SIG-M5 (cell line): ENCODE measurements at places on chromosomes 1 and 21.

DNA sequence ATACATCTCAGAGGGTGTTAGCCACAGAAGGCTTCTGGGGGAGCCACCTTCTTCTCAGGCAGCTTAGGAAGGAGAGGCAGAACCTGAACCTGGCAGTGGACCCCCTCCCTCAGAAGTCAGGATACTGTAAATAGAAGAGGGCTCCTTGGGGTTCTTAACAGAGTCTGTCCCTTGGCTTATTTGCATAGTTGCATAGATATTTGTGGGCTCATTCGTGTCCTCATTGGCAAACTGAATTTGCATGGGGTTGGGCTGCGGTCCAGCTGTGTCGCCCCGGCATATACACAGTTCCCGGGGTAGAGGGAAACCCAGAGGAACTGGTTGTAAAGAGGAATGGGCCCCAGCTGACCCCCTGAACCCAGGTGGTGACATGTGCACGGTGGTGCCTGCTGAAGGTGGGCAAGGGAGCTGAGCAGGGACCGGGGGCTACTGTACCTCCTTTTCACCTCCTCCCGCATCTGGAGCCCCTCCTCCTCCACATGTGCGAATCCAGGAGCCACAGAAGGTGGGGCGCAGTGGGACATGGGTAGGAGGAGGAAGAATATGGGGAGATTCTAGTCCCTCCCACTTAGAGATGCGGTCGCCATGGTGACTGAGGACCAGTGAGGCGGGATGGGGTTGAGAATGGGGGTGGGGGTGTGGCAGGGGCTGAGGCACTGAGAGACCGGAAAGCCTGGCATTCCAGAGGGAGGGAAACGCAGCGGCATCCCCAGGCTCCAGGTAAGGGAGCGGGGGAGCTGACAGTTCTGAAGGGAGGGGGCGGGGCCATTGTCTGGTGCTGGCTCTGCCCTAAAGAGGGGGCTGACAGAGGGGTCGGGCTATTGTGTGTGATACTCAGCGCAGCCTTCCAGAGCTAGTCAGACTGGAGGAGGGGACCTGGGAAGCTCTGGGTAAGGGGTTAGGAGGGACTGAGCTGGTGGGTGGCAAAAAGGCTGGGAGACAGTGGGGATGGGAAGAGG is 3.7 kb upstream of the SEMA4A start:
- DNase-seq, result no peak

DNA sequence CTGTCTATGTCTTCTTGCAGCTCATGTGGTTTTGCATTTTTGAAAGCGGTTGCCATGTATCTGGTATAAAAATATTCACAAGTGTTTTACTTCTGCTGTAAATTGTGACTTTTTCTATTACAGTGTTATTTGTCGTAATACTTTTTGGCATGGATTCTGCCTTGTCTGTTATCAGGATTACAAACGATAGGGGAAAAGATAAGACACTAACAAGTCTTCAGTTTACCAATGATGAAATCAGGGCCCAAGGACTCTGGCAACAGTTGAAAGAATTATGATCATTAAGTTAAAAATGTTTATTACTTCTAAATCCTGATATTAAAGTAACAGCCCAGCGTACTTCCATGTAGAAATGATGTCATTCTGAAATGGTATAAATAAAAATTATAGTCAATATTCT is 298.8 kb downstream of the KIF26B start:
- no peak for DNase-seq

DNA sequence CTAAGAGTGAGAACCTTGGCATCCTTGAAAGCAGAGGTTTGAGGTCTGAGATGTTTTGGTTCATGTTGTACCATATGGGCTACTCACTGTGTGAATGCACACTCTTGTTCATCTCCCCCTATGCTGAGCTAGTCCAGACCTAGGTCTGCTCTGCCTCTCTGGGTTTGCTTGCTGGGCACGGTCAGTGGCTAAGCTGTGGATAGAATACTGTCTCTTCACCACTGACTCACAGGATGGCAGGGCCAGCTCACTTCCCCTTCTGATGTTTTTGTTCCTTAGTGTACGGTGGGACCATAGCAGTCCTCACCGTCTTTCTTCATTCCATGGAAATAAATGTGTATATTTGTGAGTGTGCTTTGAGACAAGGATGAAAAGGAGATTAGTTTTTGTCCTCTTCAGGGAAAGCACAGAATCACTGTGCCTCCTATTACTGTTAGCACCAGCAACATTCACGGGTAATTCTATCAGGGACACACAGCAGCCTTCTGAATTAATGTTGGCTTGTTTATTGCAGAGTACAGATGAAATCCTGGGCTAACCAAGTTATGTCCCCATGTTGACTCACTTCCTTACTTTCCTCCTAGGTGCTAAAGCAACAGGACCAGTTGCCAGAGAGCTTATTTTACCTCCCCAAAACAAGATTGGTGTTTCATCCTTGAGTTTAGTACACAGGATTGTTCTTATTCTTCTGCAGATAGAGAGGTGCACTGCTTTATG is 56.9 kb upstream of the IVNS1ABP start:
- peak; percentile 39 for DNase-seq

GRCh38 chr1:156805766-156806511 is 10.7 kb downstream of the SH2D2A start:
- DNase-seq, result no peak

- no peak for DNase-seq
Observed at GRCh38 chr1:205965036-205965884, 22.0 kb upstream of the SLC26A9 start.

DNA sequence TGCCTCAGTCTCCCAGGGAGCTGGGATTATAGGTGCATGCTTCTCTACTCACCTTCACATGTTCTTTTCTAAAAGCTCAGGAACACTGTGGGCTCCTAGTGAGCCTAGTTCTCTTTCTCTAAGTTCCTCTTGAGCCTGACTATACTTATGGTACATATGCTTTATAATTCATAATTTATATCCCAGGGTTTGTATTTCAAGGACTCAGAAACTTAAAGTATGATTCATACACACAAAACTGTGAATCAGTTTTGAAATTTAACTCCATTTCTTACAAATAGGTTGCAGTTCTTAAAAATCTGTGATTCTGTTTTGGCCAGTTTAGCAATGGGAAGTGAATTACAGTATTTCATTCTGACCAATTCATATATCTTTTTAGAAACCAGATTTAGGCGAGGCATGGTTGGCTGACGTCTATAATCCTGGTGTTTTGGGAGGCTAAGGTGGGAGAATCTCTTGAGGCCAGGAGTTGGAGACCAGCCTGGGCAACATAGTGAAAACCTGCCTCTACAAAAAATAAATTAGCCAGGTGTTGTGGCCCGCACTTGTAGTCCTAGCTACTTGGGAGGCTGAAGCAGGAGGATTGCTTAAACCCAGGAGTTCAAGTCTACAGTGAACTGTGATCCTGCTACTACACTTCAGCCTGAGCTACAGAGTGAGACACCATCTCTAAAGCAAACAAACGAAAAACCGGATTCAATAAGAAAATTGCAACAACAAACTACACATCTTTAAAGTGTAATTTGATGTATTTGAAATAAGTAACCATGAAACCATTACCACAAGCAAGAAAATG is 15.6 kb downstream of the RASAL2 start:
- DNase-seq, result no peak

DNA sequence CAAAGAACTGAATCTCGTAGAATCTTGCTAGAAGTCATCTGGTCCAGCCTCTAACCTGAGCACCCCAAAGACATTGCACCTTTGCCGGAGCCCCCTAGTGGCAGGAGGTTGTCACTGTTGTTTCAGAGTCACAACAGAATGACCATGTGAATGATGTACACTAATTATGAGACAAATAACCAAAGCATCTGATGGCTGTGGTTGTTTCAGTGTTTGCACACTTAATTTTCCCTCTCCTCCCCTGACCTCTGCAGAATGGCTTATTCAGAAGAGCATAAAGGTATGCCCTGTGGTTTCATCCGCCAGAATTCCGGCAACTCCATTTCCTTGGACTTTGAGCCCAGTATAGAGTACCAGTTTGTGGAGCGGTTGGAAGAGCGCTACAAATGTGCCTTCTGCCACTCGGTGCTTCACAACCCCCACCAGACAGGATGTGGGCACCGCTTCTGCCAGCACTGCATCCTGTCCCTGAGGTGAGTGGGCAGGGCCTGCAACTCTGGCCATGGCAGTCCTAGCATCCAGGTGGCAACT is 26.4 kb downstream of the TRAF5 start:
- DNase-seq, result no peak

GRCh38 chr1:226134170-226135058 is 52.1 kb downstream of the ACBD3 start:
- DNase-seq, result no peak

DNA sequence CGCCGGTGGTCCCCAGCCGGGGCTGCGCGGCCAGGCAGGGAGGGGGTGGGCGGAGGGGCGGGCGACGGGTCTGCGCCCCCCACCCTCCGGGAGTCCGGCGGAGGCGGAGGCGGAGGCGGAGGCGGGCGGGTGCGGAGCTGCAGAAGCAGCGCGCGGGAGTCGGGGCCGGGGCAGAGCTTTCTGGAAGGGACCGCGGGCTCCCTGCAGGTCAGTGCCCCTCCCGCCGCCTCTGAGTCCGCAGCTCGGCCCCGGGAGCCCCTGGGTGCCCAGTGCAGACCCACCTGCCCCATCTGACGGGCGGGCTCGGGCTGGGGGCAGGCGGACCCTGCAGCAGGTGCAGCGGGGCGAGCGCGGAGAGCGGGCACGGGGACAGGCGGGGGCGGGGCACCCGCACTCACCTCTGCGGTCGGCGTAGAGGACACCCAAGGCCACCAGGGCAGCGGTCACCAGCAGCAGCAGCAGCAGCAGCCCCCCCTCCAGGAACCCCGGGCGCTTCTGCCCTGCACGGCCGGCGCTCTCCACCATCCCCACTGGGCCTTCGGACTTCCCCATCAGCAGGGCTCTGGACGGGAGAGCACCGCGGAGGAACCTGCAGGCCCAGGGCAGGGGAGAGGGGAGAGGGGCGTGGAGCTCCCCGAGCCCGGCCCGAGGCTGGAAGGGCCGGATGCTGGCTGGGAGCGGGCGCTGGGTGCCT is 3.7 kb downstream of the MMEL1 start:
- no peak for DNase-seq

DNA sequence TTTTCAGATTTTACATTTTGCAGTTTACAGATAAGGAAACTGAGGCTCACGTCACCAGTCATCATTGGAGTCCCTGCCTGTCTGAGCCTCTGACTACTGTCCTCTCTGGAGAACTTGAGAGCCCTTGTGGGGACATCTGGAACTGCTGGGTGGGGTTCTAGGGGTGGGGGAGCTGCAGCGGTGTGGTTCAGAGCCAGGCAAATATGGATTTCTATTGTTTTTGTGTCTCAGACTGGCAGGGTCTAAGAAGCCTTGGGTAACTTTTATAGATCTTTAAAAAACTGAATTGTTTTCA is 46.9 kb downstream of the IER5 start:
- no peak for DNase-seq

- no peak for DNase-seq
Observed at GRCh38 chr1:10724511-10724910, 71.9 kb downstream of the CASZ1 start.

DNA sequence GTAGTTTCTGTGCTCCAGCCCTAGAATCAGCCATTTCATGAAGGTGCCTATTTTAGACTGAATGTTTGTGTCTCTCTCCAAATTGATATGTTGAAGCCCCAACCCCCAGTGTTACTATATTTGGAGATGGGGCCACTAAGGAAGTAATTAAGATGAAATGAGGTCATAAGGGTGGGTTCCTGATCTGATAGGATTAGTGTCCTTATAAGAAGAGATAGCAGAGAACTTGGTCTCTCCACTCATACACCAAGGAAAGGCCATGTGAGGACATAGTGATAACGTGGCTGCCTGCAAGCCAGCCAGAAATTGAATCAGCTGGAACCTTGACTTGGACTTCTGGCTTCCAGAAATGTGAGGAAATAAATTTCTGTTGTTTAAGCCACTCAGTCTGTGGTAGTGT is 12.3 kb downstream of the RAVER2 start:
- DNase-seq, result no peak

GRCh38 chr1:24805534-24806301 is 60.5 kb downstream of the CLIC4 start:
- no peak for DNase-seq

DNA sequence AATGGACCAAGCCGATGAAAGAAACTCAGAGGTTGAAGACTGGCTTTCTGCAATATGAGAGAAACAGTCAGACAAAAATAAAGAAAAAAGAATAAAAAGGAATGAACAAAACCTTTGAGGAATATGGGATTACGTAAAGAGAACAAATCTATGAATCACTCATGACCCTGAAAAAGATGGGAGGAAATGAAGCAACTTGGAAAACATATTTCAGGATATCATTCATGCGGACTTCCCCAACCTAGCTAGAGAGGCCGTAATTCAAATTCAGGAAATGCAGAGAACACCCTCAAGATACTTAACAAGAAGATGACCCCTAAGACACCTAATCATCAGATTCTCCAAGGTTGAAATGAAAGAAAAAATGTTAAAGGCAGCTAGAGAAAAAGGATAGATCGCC is 705.3 kb upstream of the CHRM3 start:
- DNase-seq, result no peak

GRCh38 chr1:109623601-109624161 is 4.0 kb downstream of the AMPD2 start:
- no peak for DNase-seq

- DNase-seq, result no peak
Observed at GRCh38 chr1:201941420-201942128, 4.8 kb downstream of the LMOD1 start.

- no peak for DNase-seq
Observed at GRCh38 chr1:151530461-151530860, 9.6 kb upstream of the TUFT1 start.

- DNase-seq, result no peak
Observed at GRCh38 chr1:221310180-221310579, 430.9 kb downstream of the HLX start.

DNA sequence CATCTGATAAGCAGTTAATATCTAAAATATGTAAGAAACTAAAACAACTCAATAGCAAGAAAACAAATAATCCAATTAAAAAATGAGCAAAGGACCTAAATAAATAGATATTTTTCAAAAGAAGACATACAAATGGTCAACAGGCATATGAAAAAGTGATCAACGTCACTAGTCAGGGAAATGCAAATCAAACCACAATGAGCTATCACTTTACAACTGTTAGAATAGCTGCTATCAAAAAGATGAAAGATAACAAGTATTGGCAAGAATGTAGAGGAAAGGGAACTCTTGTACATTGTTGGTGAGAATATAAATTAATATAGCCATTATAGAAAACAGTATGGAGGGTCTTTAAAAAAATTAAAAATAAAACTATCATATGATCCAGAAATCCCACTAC is 40.7 kb upstream of the NEK7 start:
- DNase-seq, result no peak

GRCh38 chr1:8024329-8024728 is 1.8 kb downstream of the ERRFI1 start:
- no peak for DNase-seq

DNA sequence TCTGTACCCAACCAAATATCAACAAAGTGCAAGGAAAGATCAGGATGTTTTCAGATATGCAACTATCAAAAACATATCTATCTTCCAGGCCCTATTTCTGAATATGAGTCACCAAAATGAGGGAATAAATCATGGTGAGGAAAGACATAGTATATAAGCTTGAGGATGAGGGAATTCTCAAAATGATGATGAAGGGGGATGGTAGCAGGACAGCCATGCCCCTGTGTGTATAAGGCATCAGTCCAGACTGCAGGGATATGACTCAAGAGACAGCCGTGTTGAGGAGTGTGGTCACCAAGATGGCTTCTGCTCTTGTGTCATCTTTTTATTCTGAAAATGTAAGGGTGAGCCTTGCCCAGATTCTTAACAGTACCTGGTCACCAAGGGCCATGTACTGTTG is 4.4 kb upstream of the WDR64 start:
- no peak for DNase-seq
